Nucleus accumbens (tissue), 56 donors: ENCODE measurements at places on chromosomes 2 and 18.

GRCh38 chr2:218961229-218961628 is 1.8 kb downstream of the CDK5R2 start:
- no peak for DNase-seq

DNA sequence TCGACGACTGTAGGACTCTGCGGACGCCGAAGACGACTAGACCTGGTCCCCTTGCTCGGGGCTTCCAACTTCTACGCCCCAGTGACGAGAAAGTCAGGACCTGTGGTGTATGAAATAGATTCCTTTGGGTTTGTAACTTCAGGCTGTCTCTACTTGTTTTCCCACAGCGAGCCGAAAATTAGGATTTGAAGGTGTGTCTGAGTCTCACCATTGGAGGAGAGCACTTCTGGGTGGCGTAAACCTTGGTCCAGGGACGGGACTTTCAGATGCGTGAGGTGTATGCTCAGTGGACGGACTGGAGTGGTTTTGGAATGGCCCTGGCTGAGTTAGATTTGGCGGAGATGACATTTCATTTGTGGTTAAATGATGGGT is 1.3 kb downstream of the BIRC6 start:
- DNase-seq = no peak

DNA sequence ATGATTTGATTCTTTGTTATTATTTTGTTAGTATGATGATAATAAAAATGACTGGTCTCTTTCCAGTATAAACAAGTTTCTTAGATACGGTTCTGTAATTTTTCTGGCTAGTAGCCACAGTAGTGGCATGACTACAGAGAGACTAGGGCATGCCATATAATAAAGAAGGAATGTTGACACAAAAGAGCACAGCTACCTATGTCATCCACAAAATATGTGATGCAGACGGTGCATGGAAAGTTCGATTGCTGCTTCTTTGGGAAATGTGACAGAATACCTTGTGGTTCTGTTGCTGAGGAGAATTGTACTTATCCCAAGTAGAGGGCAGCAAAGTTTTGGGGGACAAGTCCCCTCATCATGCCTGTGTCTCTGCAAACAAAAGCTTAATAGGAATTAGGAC is 26.1 kb upstream of the SETBP1 start:
- DNase-seq = no peak

GRCh38 chr2:182300608-182301007 is 126.2 kb downstream of the PDE1A start:
- no peak for DNase-seq

- DNase-seq = no peak
Measured at GRCh38 chr2:213187833-213188532, 36.6 kb upstream of the IKZF2 start.
